ENCODE measurements at places on chromosomes 2 and 18.

GRCh38 chr18:34281722-34282121 is 57.0 kb upstream of the NOL4 start:
- DNase-seq, result no peak

DNA sequence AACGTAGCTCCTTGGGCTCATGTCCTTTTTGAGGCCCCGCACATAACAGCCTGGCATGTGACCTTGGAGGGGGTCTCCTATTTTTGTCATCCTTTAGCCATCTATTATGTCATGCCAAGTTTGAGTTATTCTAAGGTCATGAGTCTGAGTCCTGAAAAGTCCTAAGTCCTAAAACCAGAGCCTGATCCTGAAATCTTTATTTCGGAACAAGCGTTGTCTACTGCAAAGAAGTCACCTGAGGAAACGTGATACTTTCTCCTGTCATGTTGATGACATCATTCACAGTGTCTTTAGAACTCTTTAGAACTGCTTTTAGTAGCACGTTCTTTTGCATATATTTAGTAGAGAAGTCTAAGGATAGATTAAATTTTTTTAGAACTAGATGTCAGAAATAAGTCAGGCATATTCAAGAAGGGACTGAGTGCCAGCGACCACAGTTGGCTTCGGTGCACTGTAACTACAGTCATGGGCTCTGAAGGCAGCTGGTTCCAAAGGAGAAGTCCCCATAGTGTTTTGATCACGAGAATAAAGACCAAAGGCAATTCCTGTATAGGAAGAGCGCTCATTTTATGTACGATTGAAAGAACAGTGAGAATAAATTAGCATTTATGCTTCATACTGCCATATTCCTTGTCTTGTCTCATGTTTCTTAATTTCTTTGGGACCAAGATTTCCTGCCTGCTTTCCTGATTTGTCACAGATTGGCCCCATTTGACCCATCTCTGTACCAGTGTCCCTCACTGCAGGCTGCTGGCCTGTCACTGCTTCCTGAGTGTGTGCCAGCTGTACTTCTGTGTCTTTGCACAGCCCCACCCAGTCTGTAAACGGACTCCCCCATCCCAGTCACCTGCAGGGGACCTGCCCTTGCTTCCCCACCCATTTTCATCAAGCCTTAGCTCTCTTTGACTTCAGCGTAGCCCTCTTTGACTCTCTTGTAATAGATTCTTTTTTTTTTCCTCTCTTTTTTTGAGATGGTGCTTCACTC is 75.8 kb downstream of the ASAP2 start:
- no peak for DNase-seq

GRCh38 chr2:35447215-35447614 is 908.4 kb upstream of the CRIM1 start:
- no peak for DNase-seq

- no peak for DNase-seq
Measured at GRCh38 chr2:170711774-170712652, 3.1 kb upstream of the SP5 start.

DNA sequence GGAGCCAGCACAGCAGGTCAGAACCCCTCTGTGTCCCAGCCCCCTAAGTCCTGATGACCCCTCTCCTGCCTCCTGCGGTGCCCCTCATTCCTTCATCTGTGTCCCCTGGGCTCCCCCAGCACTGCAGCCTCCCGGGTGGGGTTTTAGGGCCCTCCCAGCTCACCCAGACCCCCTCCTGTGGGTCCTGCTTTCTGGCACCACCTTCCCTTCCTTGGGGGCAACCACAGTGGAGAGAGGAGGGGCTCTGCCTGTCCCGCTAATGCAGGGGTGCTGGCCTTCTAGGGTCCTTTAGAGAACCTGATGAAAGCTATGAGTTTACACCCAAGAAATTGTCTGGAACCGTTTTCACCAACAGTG is 42.7 kb upstream of the ALPP start:
- no peak for DNase-seq

DNA sequence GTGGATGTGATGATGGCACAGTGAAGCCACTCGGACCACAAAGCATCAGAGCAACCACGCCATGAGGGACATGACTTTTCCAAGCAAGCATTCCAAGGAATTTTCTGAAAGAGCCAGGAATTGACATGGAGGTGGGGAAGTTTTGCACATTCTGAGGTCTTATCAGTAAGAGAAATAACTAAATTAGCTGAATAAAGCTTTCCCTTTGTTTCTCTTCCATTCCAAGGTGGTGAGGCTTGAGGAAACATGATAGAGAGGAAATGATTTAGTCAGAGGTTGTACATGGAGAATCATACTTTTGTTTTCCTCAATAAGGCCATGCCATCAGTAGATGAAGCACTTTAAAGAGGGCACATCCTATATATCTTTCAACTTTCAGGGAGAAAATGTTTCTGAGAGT is 115.7 kb upstream of the MMADHC start:
- no peak for DNase-seq

DNA sequence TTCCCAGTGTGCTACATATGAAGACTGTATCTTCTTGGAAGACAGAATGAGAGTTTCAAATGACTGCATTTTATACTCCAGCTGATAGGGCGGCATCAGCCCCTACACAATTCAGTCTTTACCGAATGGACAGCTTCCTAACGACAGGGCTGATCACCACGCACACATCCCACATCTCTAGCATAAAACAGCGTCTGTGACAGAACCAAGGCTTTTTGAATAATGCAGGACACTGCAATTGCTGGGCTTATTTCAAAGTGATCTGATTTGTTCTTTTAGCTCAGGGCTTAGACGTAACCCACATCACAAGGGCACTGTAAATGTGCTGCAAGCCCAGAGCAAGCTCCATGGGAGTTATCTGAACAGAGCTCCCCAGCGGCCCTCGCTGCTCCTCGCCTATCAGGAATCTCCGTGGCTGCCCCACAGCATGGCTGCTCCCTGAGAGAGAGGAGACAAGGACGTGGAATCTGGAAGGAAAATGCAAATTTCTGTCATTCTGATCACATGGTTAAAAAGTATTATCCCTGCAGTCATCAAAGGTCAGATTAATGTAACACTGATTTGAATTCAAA is 158.5 kb upstream of the ALKAL2 start:
- DNase-seq, result no peak

- no peak for DNase-seq
Measured at GRCh38 chr2:107582487-107582886, 244.2 kb upstream of the RGPD4 start.

DNA sequence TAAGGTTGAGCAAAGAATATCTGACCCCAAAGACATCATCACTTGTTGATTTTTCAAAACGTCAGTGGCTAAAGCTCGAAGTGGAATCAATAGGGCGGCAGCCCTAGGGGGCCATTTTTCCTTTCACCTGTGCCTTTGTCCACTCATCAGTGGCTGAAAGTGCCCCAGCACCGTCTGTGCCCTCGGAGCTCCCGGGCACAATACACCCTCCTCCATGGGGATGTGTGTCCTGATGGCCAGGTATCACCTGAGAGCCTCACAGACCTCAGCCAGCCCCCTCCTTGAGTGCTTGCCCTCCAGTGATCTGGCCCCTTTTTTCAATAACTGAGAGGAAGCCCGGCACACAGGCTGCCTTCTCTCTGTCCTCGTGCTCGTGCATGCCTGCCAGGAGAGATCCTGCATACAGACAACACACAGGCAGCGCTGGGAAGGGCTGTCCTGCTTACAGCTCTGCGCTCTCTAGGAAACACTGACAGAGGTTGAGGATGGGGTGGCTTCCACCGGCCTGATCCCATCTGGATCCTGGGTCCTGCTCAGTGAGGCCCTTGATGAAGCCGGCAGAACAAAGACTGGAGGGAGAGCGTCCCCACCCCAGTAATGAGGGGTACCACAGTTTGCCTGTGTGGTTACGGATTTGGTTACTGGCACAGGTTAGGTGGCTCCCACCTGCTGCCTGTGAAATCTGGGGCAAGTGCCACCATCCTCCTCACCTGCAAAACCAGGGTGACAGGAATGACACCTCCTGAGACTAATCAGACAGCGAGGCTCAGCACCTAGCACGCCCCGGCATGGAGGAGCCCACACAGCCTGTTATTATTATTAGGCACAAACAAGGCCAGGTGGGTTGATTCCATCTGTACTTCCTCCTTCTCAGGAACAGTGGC is 197.5 kb upstream of the RAB6C start:
- DNase-seq, result no peak

DNA sequence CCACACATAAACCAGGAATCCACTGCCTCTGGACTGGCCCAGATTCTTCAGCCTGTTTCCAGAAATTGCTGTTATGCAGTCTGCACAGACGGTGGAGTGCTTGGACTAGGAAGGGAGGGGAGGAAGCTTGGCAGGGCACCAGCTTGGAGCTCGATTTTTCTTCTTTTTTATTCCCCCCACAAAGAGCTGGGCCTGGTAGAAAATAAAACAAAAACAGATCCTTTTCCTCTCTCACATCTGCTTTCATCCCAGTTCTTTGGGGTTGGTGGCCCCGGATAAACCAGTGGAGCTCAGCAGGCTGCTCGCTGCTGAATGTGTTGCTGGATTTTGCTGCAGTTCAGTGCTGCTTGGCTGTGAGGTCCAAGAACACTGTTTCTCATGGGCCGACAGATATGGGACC is 16.0 kb downstream of the LRRTM1 start:
- no peak for DNase-seq

DNA sequence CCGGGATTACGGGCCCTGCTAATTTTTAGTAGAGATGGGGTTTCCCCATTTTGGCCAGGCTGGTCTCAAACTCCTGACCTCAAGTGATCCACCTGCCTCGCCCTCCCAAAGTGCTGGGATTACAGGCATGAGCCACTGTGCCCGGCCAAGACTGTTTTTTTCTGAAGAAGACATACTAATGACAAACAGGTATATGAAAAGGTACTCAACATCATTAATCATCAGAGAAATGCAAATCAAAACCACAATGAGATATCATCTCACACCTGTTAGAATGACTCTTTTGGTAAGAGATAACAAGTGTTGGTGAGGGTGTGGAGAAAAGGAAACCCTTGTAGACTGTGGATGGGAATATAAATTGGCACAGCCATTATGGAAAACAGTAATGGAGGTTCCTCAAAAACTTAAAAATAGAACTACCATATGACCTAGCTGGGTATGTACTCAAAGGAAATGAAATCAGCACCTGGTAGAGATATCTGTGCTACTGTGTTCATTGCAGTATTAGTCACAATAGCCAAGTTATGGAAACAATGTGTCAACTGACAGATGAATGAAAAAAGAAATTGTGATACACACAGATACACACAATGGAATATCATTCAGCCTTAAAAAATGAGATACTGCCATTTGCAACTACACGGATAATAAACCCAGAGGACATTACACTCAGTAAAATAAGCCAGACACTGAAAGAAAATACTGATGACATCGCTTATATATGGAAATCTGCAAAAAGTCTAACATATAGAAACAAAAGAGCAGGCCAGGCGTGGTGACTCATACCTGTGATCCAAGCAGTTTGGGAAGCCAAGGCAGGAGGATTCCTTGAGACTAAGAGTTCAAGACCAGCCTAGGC is 20.8 kb downstream of the SOS1 start:
- DNase-seq, result no peak

DNA sequence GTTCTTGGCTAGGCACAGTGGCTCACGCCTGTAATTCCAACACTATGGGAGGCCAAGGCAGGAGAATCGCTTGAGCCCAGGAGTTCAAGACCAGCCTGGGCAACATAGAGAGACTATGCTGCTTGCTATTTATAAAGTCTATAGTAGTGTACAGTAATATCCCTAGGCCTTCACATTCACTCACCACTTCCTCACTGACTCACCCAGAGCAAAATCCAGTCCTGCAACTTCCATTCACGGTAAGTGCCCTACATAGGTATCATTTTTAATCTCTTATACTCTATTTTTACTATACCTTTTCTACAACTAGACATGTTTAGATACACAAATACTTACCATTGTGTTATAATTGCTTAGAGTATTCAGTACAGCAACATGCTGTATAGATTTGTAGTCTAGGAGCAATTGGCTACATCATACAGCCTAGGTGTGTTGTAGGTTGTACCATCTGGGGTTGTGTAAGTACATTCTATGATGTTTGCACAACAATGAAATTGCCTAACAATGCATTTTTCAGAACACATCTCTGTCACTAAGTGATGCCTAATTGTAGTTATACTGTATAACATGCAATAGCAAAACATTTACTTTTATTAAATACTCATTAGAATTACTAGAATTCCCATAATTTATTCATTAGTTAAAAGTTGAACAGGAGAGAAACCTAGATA is 8.8 kb downstream of the DHX57 start:
- no peak for DNase-seq

- DNase-seq, result no peak
Measured at GRCh38 chr2:151027151-151027550, 234.5 kb downstream of the RBM43 start.

DNA sequence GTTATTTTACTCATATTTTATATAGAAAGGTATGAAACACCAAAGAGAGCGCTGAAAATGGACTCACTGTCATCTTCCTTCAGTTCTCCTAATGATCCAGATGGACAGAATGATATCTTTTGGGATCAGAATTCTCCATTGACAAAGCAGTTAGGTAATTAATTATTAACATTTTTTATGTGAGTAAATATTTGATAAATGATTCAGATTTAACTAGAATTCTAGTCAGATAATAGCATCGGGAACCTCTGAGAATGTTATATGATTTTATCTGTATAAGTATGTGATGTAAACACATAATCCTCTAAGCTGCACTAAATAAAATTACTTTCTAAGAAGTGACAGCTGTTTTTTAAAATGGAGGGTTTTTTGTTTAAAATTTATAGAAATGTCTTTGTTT is 2.0 kb downstream of the ETAA1 start:
- DNase-seq, result no peak

DNA sequence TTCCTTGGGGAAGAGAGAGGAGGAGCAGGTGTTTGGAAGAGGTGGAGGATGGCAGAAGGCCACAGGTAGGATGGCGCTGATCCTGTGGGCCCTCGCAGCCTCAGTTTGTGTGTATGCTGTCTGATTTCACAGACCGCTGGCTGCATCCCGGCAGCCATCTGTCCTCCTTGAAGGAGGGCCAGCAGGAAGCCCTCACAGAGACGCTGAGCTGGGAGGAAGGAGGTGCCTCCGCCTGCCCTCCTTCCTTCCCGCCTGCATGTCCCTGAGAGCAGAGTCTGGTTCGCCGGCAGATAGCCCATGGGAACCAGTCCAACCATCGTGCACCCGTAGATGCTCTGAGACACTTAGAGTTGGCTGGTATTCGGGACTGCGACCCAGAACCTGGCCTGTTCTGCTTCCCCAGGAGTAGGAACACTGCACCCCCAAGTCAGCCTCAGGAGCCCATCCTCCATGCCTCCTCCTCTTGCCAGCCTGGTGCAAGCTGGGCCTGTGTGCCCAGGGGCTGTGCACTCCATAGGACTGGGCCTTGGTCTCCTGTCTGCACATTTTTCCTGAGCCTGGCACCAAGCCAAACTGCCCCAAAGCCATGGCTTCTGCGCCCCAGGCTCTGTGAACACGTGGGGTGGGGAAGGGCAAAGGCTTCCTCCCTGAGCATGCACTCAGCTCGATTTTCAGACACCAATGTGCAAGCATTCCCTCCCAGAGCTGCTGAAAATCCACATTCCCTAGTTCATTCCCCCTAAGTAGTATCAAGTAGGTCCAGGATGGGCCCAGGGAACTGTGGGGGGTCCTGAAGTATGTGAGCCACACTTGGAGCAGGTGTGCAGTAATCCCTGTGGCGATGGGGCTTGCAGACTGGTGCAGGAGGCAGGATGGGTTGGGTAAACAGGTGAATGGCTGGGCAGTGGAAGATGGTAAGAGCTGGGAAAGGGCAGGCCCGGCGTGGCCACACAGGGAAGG is 115.6 kb downstream of the SEPTIN10 start:
- DNase-seq, result no peak

GRCh38 chr2:152686321-152686720 is 30.9 kb downstream of the PRPF40A start:
- no peak for DNase-seq

Measured in CD4-positive, alpha-beta T cell treated with Interleukin-6 at 100 ng/mL for 8 hours (primary cell).